ENCODE measurements at places on chromosomes 1 and 21.

DNA sequence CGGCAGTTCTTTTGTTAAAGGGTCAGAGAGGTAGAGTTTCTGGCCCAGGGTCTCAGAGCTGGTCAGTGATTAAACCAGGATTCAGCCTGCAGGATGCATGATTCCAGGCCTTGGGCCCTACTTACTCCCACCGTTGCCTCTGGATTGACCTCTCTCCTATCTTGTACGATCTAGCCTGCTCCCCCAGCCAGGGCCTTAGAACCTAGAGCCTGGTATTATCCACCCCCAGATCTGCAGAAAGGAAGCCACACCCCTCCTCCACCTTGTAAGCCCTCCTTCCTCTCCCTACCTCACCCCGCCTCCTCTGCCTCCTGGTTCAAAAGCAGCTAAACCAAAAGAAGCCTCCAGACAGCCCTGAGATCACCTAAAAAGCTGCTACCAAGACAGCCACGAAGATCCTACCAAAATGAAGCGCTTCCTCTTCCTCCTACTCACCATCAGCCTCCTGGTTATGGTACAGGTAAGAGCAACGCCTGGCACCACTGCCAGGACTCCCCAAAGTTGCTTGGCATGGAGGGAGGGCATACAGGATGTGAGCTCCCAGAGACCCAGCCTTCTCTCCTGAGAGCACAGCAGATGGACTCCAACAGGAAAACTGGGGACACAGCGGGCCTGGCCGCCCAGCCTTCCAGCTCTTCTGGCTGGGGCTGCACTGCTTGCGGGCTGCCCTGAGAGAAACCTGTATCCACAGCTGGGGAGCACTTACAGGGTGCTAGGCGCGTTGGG, at the start of gene CD52:
Gene CD52 (plus strand): TSS at position 347 of the 726 bp plus-strand sequence. CDS start 60 bp downstream, at position 407.
- DNase-seq = no peak

- DNase-seq = no peak
Measured at GRCh38 chr1:51172811-51173210, 63.3 kb upstream of the RNF11 start.

GRCh38 chr1:10724948-10725847, 71.2 kb downstream of the CASZ1 start:
- no peak for DNase-seq

- no peak for DNase-seq
Measured at GRCh38 chr1:203214871-203215270, 14.6 kb downstream of the CHIT1 start.

- DNase-seq = peak; percentile 98
Measured at GRCh38 chr1:21931171-21932093, 5.7 kb downstream of the HSPG2 start.

GRCh38 chr1:37677143-37677439, 15.2 kb upstream of the CDCA8 start:
- no peak for DNase-seq

DNA sequence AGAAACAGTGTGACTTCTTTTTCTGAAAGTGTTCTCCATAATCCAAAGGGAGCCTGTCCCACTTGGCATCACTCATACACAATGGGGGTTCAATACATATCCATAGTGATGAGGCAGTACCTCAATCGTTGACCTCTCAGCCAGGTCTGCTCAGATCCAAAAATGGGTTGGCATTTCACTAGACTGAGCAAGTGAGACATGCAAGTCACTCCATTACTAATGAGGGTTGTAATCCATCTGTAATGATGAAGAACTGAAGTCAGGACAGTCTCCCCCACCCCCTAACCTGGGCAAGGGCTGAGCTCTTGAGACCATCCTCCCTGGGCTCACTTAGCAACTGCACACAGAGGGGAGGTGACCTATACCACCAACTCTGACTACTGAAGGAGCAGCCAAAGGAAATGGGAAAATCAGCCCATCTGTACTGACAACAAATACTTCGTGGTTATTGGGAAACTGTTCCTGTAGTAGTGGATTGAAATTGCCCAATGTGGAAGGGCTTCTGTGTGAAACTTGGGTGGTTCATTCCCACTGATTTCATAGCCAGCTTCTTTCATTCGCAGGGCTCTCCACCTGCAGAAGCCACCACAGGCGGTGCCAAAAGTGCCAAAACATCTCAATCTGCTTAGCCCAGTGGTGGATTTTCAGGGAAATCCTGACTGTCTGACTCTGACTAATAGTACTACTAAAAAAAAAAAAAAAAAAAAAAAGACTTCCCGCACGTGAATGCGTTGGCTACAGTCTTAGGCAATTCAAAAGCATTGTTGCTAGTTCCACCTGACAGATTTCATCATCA, 5.0 kb downstream of the NGF start:
- DNase-seq = peak; percentile 47

DNA sequence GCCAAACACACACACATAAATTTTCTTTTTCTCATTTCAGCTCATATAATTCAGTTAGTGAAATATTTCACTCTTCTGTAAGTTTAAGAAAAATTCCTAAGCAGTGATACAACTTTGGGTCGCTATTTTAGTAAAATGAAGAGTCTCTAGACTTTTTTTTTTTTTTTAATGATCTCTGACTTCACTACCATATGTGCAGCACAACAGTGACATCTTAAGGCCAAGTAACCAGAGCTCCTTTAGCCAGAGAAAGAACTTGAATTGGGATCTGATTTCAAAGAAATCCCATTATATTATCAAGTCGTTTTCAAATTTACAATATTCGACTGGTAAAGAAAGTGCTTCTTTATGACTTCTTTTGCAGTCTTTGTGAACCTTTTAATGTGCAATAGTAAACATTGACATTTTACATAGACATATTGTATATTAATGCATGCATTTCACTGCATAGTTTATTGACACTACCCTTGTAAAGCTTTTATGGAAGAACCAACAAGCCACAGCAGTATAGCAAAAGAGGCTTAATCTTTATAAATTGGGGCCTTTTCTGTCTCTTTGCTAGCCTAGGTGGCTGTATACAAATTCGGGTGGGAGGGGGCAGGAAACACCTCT, 62.2 kb downstream of the LRRC40 start:
- no peak for DNase-seq

GRCh38 chr1:211939876-211940468, 95.4 kb downstream of the INTS7 start:
- DNase-seq = no peak

- DNase-seq = no peak
Measured at GRCh38 chr1:226362361-226362760, 45.5 kb downstream of the PARP1 start.

DNA sequence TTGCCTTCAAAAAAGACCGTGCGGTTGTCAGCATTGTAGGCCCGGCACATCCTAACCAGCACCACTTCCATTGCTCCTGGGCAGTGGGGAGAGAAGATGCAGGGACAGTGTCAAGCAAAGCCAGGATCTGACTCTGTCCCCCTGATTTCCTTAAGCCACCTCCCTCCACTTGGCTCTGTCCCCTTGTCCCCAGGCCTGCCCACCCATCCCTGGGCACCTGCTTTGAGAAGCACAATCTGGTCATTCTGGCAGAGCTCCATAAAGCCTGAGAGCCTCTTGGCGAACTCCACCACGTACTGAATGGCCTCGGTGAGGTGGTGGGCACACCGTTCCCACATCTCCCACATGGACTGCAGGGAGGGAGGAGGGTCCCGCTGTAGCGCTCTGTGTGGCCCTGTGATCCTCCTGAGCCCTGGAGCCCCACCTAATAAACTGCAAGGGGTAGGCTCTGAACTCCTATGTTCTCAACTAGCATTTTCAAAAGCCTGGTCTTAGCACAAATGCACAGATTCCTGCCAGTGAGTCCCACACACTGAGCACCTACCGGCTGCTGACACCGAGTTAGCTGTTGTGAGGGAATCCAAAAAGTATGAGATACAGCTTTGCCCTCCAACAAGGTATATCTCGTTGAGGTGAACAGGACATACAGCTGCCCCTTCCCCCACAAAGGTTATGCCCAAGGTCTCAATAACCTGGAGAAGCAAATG, 8.2 kb upstream of the LINGO4 start:
- DNase-seq = no peak

Data from MG63 (cell line).